ENCODE measurements at places on chromosomes 4 and X.

DNA sequence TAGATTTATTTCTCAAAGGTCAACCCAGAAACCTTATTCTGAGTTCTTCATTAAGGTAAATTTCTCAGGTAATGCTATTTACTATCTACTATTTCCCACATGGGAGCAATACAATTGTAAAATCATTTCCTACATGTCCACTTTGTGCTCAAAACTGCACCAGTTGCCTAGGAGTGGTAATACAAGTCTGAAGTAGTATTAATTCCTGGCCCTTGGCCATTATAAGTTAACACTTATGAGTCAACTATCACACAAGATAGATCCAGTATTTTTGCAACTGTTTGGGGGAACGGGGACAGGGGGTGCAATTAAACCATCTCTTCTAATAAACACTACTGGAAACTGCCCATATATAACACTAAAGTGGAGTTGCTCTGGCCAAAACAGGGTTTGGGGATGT, 48.9 kb downstream of the ACSL4 start:
- no peak for DNase-seq

- no peak for DNase-seq
Observed at GRCh38 chr4:113447769-113448168, 313.8 kb downstream of the CAMK2D start.

DNA sequence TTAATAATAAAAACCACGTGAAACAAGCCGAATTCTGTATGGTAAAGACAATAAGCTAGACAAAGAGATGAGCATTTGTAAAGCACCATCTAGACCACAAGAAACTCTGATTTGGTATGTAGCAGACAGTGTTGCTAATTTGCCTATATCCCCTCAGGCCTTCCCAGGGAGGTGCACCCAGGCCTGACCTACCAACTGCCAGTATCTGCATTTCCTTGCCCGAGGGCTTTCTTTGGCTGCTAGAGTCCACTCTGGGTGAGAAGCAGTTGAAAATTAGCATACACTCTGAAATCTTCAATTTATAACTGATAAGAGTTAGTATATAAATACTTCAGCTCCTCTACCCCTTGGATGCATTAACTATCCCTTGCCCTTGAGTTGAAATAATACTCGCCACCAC, 37.4 kb upstream of the IL1RAPL1 start:
- no peak for DNase-seq

DNA sequence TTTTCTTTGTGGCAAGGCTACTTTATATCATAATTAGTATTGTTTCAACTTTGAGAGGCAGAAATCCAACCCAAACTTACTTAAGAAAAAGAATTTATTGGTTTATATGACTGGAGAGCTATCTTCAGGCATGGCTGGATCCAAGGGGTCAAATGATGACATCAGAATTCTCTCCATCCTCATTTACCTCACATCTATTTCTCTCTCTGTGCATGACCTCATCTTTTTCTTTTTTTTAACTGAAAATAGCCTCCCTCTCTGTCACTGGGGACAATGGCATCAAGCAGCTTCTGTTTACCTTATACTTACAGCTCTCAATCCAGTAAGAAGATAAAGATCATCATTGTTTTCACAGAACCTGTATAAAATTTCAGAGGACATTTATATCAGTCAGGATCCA, 12.0 kb upstream of the EXOC1L start:
- no peak for DNase-seq

GRCh38 chrX:10619425-10620046, 849 bp downstream of the MID1 start:
- DNase-seq: no peak

DNA sequence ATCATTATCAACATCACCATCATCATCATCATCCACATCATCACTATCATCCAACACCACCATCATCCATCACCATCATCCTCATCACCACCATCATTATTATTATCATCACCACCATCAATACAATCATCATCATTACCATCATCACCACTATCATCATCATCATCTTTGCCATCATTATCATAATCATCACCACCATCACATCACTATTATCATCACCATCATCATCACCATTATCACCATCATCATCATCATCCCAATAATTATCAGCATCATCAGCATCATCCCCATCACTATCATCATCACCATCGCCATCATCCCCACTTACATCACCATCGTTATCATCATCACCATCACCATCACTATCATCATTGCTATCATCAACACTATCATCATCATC, 1021.9 kb upstream of the PRKX start:
- no peak for DNase-seq

DNA sequence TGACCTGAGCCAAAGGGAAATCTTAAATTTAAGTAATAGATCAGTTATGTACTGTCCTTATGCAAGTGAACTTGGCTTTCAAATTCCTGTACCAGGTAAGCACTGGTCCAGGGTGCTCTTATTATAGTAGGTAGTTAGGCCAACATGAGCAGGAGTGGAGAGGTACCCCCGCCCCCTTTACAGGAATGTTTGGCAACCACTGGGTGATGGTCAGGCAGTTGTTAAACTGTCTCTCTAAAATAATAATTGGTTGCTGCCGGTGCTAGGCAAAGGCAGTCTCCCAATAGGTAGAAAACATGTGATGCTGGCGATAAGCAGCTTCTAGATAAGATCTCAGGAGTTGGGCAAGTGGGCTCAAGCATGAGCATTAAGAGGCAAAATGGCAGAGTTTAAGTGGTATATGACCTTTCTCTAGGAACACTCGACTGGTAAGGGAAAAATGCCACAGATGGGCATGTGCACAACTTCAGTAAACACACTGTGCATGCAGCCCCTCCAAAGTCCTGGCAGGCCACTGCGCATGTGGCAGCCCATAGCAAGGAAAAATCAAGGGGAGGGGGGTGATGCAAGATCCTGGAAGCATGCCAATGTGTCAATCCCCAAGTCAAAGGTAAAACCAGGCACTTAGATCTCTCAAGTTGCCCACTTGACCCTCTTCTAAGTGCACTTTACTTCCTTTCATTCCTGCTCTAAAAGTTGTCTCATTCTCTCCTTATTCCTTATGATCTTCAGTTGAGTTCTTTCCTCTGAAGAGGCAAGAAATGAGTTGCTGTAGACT, 1239.7 kb downstream of the C4orf33 start:
- no peak for DNase-seq

DNA sequence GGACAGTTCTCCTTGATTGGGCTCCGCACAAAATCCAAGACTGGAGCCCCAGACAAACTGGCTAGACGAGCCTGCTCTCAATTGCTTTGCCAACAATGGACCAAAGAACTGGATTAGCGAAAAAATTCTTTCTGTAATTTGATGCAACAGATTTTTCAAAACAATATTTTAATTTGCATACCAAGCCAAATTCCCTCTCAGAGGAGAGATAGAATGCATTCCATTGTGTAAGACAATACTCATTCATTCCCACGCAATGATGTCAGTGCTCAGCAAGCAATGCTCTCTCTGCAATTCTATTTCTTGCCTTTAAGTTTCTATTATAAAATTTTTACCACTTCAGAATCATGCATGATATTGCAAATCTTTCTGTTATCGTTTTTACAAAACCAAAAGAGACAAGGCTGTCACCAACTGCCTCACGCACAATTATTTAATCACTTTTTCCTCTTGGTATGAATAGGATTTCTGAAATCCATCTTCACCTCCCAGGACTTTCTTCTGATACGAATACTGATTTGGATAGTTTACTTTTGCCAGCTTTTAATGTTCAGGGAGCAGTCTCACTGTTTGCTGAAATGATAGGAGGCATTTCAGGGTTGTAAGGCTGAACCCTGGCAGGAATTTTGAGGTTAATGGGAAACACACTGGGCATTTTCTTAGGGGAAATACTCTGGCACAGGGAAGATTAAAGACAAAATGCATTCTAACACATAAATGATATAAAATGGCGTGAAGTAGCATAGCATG, 46.1 kb upstream of the HCCS start:
- no peak for DNase-seq

GRCh38 chr4:95398217-95398616, 150.6 kb downstream of the UNC5C start:
- DNase-seq: no peak

DNA sequence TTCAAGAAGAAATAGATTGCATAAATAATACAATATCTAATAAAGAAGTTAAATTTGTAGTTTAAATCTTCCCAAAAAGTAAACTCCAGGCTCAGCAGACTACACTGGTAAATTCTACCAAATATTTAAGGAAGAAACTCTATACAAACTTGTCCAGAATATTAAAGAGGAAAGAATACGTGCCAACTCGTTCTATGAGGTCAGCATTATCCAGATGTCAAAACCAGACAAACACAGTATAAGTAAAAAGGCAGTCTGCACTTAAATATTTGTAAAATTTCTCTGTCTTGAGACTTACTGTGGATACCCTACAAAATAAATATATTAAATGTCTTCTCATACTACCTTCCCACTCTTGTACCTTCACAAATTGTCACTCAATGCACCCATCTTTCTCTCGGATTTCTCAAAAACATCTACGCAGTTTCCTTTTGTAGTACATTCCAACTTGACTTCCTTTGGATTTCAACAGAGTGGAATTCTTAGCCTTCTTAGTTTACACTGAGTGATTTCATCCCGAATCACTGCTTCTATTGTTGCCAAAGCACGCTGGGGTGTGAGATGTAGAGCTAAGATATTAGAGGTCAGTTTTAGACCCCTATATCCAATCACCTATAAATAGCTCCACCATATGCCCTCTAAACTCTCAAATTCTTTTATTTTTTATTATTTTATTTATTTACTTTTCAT, 71.6 kb upstream of the MAB21L2 start:
- no peak for DNase-seq

GRCh38 chr4:20203508-20203907, 48.2 kb upstream of the SLIT2 start:
- no peak for DNase-seq

- no peak for DNase-seq
Observed at GRCh38 chr4:173367285-173367684, 3.5 kb upstream of the SAP30 start.

GRCh38 chr4:135838889-135839288, 1637.3 kb upstream of the PABPC4L start:
- no peak for DNase-seq

GRCh38 chr4:15194520-15194919, 192.2 kb downstream of the CPEB2 start:
- DNase-seq: no peak

- no peak for DNase-seq
Observed at GRCh38 chr4:136032391-136032790, 1499.9 kb downstream of the PCDH18 start.

DNA sequence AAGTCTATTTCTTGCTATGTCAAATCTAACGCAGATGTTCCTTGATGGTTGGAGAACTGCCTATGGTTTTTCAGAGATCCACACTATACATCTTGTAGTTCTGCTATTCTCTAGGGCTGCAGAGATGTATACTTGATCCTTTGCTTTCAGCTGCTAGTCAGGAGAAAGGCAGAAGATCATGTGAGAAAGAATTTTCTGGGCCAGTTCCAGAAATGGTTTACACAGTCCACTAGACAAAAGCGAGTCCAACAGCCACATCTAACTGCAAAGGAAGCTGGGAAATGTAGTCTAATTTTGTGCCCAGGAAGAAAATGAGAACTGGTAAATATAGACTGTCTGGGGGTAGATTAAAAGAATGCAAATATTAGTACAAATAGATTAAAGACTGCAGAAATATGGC, 394.3 kb upstream of the SLIT2 start:
- DNase-seq: peak; percentile 10

- DNase-seq: no peak
Observed at GRCh38 chrX:70427365-70427764, 4.3 kb downstream of the GDPD2 start.

GRCh38 chr4:169485086-169485485, 127.3 kb downstream of the NEK1 start:
- no peak for DNase-seq

- no peak for DNase-seq
Observed at GRCh38 chr4:1172228-1172851, at the start of gene SPON2. Gene SPON2, minus strand, starts transcription at chr4:1172583.

GRCh38 chr4:23213198-23213597, 520.5 kb downstream of the GBA3 start:
- no peak for DNase-seq

- no peak for DNase-seq
Observed at GRCh38 chrX:111811831-111812230, 64.2 kb upstream of the TRPC5OS start.
